ENCODE measurements at places on chromosomes 1 and 21.

GRCh38 chr1:30984165-30984889 lies 75.8 kb upstream of the SDC3 start:
- no peak for DNase-seq

GRCh38 chr1:187537936-187538335 lies 709.2 kb downstream of the PLA2G4A start:
- DNase-seq: no peak

- no peak for DNase-seq
These were observed 19.9 kb downstream of the FMN2 start for GRCh38 chr1:240111558-240111957.

- no peak for DNase-seq
These were observed 68.2 kb downstream of the CLSTN1 start for GRCh38 chr1:9755441-9755995.

- no peak for DNase-seq
These were observed 74.1 kb upstream of the PLXNA2 start for GRCh38 chr1:208318150-208318734.

- peak; percentile 18 for DNase-seq
These were observed 182.0 kb upstream of the SGIP1 start for GRCh38 chr1:66351913-66352312.

DNA sequence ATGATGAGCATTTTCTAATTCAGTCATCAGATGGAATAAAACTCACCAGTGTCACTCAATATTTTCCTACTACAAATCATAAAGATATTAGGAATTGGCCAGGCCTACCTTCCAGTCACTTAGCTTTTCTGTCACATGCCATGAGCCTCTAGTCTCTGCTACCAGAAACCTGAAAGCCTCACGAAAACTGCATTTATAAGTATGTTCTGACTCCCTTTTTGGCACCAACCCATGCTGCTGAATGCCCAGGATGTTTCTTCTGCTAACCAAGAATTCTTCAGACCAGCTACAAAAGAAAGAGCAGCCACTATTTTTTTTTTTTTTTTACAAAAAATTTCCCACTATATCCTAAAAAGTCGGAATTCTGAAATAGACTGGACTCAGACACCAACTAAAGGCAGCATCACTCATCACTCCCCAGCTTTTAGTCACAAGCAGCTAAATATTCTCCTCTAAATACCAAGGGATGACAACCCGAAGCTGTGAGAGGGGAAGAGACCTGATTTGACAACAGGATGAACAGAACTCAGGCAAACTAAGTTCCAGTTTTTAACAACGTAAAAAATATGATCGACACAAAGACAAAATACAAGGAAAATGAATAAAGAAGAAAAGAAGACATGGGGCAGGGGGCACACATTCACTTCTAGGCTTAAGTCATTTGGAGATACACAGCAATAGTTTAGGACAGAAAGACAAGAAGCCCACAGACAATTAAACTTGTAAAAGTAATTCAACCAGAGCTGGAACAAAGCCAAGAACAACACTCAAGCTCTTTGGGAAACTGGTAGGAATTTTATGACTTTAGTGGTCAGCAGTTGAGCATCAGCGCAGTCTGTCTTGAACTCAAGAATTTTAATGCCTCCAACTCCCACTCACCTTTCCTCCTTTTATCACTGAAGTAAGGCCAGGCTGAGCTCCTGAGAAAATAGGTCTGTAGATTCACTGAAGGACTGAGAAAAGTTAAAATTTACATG lies 1.7 kb downstream of the DCAF8 start:
- no peak for DNase-seq

DNA sequence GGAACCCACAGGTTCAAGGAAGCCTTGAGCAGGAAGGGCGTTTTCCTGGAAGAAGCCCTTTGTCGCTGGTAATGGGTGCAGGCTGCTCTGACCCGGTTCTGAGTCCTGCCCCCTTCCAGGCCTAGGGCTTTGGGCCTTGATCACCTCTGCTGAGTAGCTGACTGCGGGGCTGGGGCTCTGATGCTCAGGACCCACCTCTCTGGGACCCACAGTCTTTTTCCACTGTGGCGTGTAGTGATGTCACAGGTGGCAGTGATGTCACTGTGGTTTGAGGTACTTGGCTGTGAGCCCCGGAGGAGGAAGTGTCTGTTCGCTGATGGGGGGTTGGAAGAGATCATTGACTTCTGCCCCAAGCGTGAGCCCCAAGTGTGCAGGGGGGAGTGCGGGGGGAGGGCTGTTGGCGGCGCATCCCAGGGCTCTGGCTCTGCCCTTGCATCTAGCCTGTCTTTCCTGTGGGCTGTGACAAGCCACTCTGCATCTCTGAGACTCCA lies 6.9 kb downstream of the TNFRSF1B start:
- DNase-seq: no peak

DNA sequence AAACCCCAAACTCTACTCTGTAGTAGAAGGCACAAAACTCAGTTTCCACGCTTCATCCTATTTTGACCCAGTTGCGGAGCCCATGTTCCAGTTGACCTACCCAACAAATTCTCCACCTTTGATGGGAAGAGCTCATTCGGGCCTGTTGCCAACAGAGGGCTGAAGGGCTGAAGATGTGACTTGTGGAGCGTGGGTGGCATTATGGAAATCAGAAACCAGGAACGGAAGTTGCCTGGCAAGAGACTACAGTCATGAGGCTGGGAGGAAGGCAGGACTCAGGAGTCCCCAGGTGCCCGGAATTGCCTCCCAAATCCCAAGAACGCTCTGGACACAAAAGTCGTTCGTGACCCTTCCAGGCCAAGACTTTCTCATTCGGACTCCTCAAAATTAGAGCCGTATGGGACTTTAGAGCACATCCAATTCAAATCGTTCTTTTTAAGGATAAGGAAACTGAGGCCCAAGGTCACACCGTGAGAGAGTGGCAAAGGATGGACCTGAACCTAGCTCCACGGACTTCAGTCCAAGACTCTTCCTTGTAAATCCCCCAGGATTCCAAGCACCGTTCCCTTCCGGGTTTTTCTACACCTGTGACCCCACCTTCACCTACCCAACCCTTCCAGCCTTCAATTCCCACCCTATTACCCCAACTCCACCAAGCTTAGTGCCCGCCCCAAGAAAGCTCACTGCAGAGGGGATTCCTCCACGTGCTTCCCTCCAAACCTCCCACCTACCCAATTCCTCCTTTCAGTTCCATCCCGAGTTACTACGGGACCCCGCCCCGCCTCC lies 739 bp downstream of the SMG5 start:
- peak; percentile 58 for DNase-seq
